ENCODE measurements at places on chromosomes 7 and 10.
A peak's percentile ranks its signal among the peaks of the same experiment; 100 is the strongest.

GRCh38 chr7:83708531-83708930 is 59.6 kb upstream of the SEMA3E start:
- no peak for DNase-seq

DNA sequence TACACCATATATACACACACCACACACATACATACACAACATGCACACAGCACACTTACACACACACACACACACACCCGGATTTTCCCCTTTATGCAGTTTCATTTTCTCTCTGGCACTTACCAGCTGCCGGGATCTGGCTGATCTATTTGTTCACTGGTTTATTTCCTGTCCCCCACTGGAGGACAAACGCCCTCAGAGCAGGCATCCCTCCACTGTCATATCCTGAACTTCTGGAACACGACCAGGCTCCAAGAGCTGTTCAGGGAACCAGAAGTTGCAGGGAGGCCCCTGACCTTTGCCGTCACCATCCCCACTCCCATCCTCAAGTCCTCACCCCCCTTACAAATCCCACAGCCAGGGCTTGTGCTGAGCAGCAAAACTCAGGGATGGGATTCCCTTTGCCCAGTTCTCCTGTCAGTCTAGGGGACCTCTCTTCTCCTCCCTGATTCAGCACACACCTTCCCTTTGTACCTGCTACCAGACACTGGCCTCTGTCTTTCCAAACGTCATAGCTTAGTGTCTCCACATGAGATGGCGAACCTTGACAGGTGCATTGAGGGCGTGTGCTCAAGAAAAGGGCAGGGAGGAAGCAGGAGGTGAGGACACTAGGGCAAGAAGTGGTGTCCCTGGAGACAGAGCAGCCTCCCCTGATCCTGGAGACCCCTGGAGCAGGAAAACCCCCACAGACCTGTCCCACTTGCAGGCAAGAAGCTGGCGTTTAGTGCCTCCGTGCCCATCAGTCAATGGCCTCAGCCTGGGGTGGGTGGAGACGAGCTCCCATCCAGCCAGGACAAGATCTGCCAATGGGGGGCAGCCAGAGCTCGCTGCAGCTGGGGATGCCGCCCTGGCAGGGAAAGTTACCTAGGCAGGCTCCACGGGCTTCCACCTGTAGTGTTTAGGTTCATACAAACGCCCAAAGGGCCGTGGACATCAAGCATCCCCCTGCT is 12.7 kb upstream of the DOCK1 start:
- DNase-seq = no peak

DNA sequence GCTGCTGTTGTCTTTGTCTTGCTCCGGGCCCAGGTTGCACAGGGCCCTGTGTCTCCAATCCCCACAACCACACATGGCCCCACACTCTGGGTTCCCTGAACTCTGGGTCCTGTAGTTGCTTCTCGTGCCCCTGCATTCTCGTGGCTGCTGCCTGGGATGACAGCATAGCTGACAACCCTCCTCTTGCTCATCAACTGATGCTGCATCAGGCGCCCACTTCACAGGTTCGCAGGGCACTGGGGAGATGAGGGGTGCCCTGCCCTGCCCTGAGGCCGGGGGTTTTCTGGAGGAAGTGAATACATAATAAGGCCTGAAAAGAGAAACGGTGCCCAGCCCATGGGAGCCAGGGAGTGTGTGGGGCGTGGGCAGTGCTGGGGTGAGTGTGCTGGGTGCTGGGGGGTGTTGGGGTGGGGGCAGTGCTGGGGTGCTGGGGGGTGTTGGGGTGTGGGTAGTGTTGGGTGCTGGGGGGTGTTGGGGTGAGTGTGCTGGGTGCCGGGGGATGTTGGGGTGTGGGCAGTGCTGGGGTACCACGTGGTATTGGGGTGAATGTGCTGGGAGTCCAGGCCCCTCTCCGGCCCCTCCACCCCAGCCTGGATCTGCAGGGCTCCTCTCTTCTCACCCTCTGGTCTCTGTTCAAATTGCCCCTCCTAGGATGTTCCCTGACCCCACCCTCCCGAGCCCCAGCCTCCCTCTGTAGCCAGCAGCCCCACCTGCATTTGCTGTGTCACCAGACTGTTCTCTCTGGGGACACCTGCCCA is 2.0 kb upstream of the MTG1 start:
- DNase-seq = peak; percentile 40

DNA sequence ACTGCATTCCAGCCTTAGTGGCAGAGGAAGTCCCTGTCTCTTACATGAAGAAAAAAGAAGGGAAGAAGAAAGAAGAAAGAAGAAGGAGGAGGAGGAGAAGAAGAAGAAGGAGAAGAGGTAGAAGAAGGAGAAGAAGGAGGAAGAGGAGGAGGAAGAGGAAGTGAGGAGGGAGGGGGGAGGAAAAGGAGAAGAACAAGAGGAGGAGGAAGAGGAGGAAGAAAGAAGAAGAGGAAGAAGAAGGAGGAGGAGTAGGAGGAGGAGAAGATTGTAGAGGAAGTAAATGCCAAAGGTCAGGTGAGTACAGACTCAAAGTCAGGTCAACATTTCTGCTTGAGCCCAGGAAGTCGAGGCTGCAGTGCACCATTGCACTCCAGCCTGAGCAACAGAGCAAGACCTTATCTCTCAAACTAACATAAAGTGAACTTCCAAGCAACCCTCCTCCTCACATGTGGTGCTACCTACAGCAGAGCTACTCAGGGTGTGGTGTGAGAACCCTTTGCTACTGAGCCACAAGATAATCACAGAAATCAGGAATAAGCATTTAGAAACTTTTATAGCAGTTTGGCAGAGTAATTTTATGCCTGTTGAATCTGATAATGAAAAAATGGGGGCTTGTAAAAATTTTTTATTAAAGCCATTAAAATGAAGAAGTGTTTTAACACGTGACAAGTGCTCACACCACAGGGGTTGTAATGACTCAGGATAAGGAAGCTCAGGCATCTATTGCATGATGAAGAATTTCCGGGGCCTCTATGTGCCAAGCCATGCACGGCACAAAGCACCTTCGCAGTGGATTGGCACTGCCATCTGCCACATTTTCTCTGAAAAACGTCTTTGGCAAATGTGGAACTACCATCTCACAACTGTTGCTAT is 224.9 kb upstream of the AUTS2 start:
- no peak for DNase-seq

GRCh38 chr7:45259966-45260646 is 102.5 kb downstream of the RAMP3 start:
- DNase-seq = peak; percentile 59

DNA sequence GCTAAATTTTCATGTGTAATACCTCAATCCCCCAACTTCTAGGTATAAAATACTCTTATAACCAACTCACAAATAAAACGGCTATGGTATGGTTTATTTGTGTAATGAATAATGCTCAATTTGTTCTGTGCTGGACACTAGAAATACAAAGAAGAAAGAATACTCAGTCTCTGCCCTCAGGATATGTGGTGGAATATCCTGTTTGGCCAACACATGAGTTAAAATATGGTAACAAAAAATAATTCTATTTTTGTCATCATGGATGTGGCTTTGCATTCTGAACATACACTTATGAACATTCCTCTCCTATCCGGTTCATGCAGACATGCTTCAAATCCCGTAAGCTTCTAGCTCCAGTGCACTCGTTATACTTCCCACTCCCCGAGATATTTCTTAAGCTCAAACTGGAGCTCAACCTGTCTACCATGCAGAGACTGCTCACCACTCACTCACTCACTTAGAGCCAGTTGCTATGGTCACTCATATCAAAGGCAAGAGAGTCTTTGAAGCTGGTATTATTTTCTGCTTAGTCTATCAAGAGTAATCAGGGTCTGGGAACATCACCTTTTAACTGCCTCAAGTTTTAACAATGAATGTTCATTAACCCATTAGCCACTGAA is 53.8 kb upstream of the SLC16A12 start:
- DNase-seq = no peak

GRCh38 chr7:72334698-72335097 is 77.4 kb downstream of the CALN1 start:
- no peak for DNase-seq

- no peak for DNase-seq
These were observed 119.4 kb downstream of the DYNC2I1 start for GRCh38 chr7:158975526-158976467.

DNA sequence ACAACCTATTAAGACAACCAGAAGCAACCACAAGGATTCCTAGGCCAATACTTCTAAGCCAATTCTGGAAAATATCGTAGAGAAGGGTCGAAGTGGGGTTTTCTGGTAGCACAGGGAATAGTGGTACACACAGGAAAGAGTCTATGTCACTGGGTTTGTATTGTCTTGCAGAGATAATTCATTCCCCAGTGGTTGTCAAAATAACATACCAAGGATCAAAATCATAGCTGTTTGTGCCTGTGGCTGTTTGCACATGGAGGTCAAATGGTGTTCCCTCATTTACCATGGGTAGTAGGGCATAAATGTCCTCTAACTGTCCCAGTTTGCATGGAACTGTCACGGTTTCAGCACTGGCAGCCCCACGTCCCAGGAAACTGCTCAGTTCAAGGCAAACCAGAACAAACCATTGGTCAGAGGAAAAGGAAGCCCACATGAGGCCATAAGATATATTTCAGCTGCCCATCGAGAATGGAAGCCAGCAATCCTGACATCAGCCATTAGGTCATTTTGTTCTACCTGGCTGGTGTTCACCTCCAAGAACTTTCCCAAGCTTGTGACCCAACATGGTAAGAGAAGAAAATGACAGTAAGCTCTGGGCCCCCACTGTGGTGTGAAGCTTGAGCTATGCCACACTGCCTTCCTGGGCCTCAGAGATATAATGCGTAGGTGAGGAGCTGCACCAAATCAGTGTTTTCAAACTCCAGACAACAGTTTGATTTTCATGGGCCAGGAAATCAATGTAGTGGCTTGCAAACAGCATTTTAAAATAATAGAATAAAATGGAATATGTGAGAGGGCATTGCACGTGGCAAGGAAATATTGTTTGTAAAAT is 53.9 kb upstream of the NFE2L3 start:
- DNase-seq = no peak

DNA sequence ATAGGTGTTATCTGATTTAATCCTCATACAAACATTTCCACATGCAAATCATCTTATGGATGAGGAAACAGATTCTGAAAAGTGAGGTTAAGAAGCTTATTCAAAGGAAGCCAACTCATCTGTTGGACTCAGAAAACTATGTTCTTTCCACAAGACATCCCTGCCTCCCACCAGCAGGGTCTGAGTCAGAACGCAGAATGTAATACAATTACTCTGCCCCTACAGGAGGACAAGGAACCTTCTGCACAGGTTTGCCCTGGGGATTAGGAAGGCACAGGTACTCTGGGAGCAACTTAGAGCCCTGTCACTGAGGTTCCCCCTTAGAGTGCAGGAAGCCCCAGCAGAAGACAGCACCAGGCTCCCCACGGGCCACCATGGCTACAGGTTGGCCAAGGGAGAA is 255.7 kb downstream of the TNS3 start:
- DNase-seq = no peak

GRCh38 chr7:116786791-116787443 is 75.5 kb upstream of the CAPZA2 start:
- no peak for DNase-seq

DNA sequence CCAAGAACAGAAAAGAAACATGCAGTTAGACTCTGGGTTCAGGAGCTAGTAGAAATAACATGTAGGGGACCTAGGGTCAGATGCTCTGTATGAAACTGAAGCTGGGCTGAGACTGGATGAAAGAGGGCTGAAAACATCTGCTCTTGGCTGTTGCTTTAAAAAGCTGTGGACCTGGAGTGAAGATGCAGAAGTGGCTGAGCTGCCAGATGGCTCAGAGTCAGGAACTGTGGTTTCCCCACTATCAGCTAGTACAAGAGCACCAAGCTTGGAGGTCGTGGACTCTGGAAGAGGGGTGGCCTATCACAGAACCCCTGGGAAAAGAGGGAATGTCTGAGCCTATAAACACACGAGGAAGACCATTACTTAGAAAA is 5.9 kb downstream of the ADK start:
- DNase-seq = no peak

GRCh38 chr7:7254319-7254718 is 72.0 kb downstream of the C1GALT1 start:
- no peak for DNase-seq

- no peak for DNase-seq
These were observed 187.2 kb downstream of the GLI3 start for GRCh38 chr7:42049761-42050160.

DNA sequence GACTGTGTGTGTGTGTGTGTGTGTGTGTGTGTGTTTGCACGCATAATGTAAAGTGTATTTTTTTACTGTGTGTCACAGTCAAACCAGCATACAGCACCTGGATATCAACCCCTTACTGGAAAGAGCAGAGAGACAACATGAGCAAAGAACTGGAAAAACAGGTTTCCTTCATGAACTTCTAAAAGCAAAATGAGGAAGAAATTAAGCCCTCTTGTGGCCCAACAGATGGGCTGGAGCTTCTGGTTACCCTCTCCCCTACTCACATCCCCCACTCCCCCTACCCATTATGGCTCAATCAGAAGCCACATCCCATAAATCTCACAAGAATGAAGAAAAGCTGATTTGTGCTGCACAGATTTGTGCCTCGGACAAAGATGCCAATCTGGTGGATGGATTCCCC is 36.2 kb downstream of the PDE1C start:
- DNase-seq = no peak

- DNase-seq = no peak
These were observed 30.0 kb upstream of the SEM1 start for GRCh38 chr7:96739609-96740008.

GRCh38 chr7:77338260-77338659 is 77.9 kb downstream of the GSAP start:
- DNase-seq = no peak

GRCh38 chr7:146647445-146647844 is 530.8 kb downstream of the CNTNAP2 start:
- DNase-seq = no peak

GRCh38 chr10:51300617-51301304 is 226.5 kb downstream of the PRKG1 start:
- no peak for DNase-seq

DNA sequence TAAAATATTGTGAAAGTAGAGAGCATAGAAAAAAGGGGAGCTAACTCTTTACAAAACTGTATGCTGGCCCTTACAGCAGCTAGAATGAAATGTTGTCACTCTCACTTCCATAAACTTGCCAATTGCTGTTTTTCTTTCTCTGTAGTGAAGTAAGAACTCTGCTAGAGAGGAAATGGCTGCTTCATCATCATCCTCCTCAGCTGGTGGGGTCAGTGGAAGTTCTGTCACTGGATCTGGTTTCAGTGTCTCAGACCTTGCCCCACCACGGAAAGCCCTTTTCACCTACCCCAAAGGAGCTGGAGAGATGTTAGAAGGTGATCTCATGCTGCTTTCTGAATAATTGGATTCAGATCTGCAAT is 7.6 kb upstream of the ASCC1 start:
- DNase-seq = no peak

DNA sequence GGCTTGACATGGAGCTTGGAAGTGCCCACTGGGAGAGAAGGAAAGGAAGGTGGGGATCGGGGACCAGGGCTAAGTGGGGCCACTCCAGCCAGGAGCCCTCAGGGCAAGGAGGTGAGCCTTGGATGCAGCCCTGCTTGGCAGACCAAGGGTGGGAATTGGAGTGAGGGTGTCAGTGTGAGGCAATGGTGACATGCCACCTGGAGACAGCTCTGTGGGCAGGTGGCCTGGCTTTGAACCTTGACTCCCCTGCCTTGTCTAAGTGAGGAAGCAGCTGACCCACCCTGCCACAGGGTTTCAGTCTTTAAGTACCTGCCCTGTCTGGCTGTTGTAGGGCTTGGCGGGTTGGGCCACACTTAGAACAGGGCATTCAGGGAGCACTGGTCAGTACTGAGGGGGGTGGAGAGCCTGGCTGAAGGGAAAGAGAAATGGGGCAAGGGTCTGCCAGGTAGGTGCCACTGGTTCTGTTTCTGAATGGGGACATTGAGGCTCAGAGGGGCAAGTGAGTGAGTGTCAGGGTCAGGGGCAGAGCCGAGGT is 4.8 kb downstream of the RAMP3 start:
- DNase-seq = no peak

Measured in left lobe of liver (tissue), 2 donors.